ENCODE measurements at places on chromosomes 7 and 10. TPM values are rescaled to one million over a fixed set of nuclear protein-coding genes. Genes with fewer than 3 reads are reported as not detected.

FGL2 gene
- total RNA-seq = 34.0 TPM

PLXNA4 gene
- 0.15 TPM for total RNA-seq

OR6B1 gene
- total RNA-seq = not detected

LOXL4 gene
- 0.32 TPM for total RNA-seq

UPF2 gene
- 25.6 TPM for total RNA-seq

GPR22 gene
- not detected for total RNA-seq

CYP17A1 gene
- not detected for total RNA-seq

BAMBI gene
- 3.1 TPM for total RNA-seq

VWDE gene
- total RNA-seq = 1.2 TPM

NME8 gene
- not detected for total RNA-seq

GPR26 gene
- total RNA-seq = not detected

Data from colonic mucosa (tissue), 4 donors.